ENCODE measurements at places on chromosomes 7 and 10.

DNA sequence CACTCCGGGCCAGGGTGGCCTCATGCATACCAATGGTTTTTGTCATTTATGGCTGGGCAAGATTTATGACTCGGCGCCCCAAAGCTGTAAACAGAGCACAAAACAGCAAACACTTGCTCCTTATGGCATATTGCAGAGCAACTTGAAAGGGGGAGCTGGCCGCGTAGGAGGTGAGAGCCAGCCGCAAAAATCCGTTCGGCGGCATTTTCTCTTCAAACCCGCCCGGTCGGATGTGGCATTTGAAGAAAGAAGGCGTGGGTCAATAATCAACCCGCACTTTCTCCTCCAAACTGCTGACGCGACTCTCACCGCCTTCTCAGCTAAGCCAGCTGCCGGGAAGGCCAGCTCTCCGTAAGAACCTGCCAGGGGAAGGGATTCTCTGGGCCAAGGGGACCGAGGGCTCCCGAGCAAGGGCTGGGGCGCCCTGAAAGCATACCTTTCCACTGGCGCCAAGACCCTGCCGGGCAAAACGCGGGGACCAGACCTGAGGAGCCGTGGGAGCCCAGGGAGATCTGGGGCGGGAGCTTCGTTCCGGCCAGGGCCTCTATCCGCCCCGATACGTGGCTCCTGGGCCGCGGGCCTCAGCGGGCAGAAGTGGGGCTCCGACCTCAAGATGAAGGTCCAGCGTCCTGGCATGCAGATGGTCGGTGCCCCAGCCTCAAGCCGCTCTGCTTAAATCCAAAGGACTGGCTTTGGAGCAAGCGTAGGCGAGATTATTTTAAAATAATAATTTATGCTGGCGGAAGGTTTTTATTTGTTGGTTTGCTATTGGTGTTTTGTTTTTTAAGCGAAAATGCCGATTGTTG is 12.9 kb upstream of the HOXA2 start:
- DNase-seq: no peak

GRCh38 chr10:73096449-73097304 is at the start of gene P4HA1:
Gene P4HA1 (minus strand): TSS chr10:73096866. CDS start chr10:73074883, 21,983 bp downstream.
- DNase-seq: peak; percentile 96

DNA sequence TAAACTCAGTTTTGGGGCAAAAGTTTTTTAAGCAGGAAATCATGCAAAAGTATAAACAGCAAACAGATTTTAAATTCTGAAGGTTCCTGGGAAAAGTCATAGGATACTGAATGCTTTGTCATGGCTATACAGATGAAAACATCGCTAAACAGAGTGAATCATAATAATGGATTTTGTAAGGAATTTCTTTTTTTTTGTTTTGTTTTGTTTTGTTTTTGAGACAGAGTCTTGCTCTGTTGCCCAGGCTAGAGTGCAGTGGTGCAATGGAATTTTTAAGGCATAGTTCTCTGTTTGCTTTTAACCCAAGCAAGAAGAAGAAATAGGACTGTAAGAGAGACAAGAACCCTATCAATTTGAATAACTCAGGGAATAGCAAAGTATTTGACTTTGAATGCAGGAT is 285.3 kb downstream of the NRG3 start:
- DNase-seq: no peak

- no peak for DNase-seq
These were observed 247.0 kb downstream of the WDR11 start for GRCh38 chr10:121098211-121098610.

DNA sequence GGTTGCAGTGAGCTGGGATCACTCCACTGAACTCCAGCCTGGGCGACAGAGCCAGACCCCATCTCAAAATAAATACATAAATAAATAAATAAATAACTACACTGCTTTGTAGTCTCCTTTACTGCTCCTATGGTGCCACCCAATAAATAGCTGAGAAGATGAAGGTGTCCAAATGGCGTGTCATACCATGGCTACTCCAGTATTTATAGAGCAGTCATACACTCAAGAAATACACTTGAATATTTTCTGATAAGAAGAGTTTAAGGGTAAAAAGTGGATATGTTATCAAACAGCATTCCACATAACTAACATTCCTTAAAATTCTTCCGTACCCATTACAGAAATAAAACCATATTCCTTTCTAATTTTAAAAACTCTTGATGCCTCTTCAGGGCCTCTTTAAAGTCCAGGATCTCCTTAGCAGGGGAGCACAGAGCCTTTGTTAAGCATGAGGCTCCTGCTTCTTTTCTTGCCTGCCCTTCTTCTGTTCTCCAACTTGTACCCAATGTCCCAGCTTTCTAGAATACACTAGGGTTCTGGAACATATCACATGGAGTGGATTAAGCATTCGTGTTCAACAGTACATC is 7.9 kb upstream of the SAR1A start:
- no peak for DNase-seq

DNA sequence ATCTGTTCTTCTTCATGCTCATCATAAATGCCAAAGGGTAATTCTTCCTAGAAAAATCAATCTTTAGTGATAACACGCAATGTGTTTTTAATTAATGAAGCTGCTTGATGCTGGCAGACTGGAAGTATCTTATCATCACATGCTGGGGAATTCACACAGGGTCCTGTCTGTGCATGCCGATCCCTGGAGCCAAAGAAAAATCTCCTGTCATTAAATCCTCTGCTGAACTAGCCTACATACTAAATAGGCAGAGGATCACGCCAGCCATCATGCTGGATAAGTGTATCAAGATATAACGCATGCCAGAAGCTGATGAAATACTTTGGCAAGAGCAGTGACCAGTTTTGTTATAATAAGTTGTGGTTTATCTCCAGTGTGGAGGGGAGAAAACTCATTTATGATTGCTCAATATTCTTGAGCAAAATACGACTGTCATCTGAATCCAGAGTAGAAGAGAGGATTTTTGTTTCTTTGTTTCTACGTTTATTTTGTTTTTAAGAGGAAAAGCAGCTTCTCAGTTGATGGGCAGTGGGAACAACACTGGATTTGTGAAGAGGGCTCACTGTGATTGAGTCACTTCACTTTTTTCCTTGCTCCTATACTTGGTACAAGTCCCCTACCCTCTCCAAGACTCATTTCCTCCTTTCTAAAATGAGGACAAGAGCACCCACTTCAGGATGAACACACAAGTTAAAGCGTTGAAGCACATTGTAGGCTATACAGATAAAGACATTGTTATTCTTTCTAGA is 649.1 kb downstream of the TNS3 start:
- DNase-seq: peak; percentile 99
